ENCODE measurements at places on chromosomes 6 and 20.
A peak's percentile ranks its signal among the peaks of the same experiment; 100 is the strongest.

DNA sequence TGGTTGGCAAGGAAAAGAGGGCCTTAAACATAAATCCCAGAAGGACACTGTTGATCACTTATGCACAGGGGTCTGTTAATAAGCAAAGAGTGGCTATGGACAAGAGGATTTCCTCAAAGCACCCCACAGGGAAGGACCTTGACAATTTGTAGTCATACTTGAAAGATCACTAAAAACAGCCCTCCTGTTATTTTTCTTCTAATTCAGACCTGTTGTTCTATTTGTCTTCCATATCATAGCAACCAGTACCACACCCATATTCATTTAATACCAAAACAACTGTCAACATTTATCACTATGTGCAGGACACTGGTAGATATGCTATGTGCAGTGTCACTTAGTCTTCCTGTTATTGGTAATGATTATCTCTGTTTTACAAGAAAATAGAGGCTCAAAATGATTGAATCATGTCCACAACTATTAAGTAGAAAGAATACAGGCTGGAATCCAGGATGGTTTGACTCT lies 3.2 kb upstream of the DYNLRB1 start:
- DNase-seq: peak; percentile 32

DNA sequence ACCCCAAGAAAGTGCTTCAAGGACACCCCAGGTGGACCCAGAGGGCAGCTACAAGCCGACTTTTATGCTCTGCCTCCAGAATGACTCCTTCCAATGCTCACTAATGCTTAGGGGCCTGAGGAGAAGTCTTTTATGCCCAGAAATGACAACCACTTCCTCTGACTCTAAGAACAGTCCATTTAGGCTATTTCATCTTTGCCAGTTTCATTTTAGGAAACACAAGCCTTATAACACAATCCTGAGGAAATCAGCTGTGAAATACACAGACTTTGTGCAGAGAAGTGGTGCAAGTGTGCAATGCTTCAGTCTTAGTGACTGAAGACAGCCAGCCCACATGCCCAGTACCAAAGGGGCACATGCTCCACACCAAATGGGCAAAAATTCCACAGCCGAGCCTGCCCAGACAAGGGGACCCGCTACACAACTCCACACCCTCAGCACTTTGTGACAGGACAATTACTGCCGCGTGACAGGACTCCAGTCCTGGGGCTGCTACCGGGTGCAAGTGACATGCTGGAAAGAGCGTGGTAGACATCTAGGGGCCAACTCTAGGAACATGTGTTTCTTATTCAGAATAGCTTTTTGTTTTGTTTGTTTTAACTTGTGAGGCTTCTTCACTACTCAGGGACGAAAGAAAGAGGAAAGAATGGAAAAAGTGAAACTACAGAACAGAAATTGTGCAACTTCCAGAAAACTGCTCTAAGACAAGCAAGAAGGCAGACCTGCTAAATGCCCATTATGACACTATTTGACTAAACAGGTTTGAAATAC lies 28.2 kb upstream of the PLAGL1 start:
- peak; percentile 79 for DNase-seq

DNA sequence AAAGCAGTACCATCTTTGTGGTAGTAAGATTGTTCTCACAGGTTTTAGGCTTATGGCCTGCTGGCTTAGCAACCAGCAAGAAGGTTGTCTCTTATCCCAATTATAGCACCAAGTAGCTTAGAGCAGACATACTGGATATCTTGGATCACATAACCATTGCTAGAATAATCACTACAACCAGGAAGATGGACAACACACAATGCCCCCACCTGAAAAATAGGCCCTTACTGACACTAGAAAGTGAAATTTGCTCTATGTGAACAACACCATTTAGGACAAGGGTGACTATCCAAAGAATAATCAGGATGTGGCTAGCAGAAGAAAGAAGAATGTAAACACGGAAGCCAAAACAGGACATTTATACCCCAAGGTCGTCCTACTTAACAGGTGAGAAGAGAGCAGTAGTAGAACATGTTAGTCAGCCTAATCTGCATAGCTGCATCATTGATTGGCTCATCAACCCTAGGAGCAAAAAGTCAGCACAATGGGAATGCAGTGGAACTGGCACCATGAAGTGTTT lies 172.7 kb upstream of the MARCKS start:
- no peak for DNase-seq

- peak; percentile 14 for DNase-seq
These were observed 15.7 kb downstream of the ATG5 start for GRCh38 chr6:106309766-106310373.

- peak; percentile 52 for DNase-seq
These were observed 296.1 kb downstream of the TENT5A start for GRCh38 chr6:81456416-81456815.

GRCh38 chr6:84763003-84763885 lies 1.2 kb downstream of the TBX18 start:
- DNase-seq: peak; percentile 81

DNA sequence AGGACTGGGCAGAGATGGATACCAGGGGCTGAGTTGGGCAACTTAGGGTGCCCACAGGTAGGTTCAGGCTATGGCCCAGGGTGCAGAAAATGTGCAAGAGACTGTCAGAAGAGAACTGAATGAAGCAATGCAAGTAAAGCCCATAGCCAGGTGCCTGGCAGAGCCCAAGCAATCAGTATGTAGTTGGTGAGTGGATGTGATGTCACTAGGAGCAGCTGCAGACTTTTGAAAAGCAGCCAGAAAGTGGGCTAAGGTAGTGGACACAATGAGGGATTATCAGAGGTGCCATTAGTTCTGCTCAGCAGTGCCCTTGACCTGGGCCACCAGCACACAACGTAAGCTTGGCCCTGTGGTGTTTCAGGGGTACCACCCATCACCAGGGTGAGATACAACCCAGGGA lies 135.3 kb downstream of the SOBP start:
- peak; percentile 60 for DNase-seq

DNA sequence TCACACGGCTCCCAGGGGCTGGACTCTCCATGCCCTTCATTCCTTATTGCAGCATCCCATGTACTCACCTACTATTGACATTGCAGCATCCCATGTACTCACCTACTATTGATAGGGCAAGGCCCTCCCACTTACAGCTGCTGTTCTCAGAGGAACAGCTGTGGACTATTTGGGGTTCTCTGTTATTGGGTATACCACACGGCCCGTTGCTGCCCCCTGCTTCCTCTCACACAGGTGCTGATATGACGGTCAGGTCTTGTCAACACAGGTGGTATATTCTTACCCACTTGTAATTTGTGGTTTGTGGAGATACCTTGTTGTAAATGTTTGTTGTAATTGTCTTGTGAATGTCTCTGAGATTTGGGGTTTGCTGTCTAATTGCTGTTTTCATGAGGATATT lies 18.8 kb downstream of the ALDH5A1 start:
- no peak for DNase-seq

DNA sequence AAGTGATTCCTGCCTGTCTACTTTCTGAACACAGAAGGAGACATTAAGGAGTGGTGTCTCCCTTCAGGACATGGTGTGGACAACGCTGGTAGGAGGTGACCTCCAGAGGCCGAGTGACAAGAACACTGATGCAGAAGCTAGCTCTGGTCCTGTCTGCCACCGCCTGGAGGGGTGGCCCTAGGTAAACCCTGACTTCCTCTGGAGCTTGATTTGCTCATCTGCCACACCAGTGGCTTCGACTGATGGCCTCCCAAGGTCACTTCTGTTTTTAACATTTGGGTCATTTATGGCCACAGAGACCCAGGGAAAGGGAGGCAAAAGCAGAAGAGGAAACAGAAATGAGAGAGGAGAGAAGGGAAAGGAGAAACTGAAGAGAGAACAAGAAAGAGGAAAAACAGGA lies 49.4 kb upstream of the SLC22A23 start:
- DNase-seq: peak; percentile 33

- DNase-seq: no peak
These were observed 42.7 kb downstream of the TOX2 start for GRCh38 chr20:43957392-43957791.

DNA sequence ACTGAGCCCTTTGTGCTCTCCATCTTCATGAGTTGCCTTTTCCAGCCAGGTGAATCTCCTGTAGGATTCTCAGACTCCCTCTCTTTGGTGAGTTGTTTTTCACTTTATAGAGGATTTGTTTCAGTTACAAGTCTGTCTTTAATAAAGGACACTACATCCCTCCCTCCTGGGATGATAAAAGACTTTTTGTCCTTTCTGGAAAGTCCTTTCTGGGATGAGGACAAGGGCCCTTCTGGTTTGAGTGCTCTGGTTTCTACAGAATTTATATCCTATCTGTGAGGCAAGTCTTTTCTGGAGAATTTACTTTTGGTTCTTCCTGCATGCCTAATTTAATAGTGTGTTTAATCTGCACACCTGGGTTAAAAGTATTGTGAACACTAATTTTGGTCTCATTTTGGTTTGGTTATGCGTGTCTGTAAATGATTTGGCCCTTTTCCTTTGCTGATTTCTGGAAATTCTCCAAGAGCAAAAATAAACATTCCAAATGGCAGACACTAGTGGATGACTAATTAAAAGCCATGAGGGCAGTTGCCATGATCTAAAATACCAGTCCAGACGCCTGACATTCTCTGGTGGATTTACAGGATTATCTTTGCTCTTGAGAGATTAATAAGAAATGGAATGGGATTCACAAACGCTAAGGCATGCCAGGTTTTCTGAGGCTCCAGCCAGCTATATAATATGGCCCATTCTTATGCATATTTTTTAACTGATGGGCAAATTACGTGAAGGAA lies 44.8 kb downstream of the TCP11 start:
- DNase-seq: peak; percentile 56

DNA sequence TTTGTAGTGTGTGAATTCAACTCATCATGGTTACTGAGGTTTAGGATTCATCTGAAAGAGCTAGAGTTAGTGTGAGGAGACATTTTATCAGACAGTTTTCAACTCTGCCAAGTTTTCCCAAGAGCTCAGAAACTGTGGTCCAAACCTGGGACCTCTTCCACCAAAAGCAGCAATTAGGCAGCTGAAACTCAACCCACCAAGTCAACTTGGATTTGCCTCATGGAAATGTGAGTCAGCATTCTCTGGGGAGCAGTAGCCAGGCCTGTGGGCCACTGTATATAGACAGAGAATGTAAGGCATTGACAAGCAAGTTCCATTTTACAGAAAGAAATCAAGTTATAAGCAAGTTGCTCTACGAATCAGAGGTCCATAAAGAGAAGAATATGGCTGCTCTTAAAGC lies 178.8 kb upstream of the HDDC2 start:
- peak; percentile 7 for DNase-seq

GRCh38 chr6:41780551-41781365 lies at the start of gene PRICKLE4:
TSS of gene PRICKLE4 (plus strand) at chr6:41780782. CDS start at chr6:41783474, 2,692 bp downstream.
- peak; percentile 73 for DNase-seq

- no peak for DNase-seq
These were observed 3.0 kb upstream of the DDX43 start for GRCh38 chr6:73391675-73392074.

GRCh38 chr20:21017528-21018085 lies 88.6 kb downstream of the LINC00237 start:
- no peak for DNase-seq

DNA sequence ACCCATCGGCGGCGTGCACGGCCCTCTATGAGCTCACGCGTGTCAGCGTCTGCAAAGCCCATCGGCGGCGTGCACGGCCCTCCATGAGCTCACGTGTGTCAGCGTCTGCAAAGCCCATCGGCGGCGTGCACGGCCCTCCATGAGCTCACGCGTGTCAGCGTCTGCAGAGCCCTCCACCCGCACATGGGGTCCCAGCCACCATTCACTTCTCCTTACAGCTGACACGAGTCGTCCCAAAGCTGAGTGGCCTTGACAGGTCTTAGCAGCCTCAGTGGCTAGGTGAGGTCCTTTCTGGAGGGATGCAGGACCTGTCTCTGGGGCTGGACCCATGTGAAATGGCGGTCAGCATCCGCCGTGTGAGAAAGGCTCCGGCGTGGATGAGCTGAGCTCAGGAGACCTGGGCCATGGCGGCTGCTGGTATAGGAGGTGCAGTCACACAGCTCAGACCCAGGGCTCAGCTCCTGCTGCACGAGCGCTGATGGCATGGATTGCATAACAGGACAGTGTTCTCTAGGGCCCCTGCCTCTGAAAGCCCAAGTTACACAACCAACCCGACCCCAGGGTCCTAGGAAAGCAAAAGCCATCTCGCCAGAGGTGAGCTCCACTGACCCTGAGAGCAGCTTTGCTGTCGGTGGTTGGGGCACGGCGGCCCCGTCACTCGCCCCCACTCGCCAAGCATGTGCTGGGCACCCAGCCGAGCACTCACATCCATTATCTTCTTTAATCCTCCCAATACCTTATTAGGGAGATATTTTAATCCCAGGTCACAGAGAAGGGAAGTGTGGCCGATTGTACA lies 38.9 kb downstream of the DLL1 start:
- DNase-seq: no peak

DNA sequence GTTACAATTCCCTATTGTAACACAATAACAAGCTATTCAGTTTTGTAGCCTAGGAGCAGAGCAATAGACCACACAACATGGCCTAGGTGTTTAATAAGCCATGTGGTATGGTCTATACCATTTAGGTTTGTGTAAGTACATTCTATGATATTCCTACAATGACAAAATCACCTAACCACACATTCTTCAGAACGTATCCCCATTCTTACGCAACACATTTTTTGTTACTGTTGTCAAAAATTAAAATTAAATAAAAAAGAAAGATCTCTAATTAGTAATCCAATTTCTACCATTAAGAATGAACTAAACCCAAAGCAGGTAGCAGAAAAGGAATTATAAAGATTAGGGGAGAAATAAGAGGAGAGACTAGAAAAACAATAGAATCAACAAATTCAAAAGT lies 44.0 kb downstream of the RANBP9 start:
- no peak for DNase-seq

GRCh38 chr6:56699066-56699654 lies 56.5 kb upstream of the DST start:
- peak; percentile 51 for DNase-seq

DNA sequence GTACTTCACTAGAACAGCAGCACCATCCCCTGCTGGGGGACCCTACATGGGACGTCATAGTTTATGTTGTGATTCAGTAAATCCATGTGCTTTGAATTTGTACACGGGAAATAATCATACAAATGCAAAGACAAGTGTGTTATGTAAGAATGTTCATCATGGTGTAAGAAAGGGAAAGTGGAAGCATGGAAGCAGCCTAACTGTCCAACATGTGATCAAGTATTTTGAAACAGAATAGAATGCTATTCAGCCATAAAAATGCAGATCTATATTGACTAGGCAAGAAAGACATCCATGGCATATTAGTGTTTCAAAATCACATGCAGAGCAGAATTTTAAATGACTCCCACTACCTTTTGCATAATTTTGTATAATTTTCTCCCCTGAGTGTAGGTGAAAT lies 117.6 kb downstream of the F13A1 start:
- DNase-seq: no peak

DNA sequence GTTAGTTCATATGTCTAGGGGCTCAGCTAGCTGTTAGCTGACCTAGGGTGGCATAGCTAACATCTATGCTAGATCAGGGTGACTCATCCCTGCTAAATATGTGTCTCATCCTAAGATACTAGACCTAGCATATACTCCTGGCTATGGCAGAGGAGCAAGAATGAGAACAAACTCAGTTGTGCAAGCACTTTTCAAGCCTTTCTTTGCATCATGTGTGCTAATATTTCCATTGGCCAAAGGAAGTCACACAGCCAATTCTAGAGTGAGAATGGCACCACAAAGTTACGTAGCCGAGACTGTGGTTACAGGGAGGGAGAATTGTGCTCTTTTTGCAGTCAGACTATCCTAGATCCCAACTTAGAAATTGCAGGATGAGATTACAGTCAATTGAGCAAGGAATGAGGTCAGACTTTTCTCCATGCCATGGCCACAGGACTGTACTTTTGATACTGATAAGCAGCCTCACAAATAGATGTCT lies 78.7 kb downstream of the PLCB4 start:
- DNase-seq: no peak

All from muscle of leg (tissue), 16 donors.